ENCODE measurements at places on chromosomes 3 and 15.

DNA sequence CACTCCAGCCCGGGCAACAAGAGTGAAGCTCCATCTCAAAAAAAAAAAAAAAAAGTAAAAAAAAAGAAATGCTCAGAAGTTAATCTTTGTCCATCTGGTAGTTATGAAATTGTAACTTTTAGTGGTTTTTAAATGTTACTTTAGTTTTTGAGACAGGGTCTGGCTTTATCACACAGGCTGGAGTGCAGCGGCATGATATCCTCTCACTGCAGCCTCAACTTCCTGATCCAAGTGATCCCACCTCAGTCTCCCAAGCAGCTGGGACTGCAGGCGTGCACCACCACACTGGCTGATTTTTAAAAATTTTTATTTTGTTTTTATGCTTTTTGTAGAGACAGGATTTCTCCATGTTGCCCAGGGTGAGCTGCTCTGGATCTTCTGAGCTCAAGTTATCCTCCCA, 1.3 kb downstream of the RNU5B-1 start:
- DNase-seq: no peak

- no peak for DNase-seq
Observed at GRCh38 chr3:176937541-176937940, 259.7 kb downstream of the TBL1XR1 start.

DNA sequence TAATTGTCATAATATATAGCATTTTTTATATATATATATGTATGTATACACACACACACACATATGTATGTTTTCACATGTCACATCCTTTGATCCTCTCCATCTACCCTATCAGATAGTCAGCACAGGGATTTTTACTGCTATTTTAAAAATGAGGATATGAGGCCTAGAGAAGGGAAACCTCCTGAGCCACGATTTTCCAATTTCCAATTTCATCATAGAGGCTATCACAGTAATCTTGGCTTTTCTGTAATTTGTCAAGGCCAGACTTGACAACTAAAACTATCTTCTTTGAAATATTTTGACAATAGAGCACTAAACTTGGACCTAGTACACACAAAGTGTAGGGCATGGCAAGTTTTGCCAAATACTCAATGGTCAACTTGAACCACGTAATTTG, 42.5 kb downstream of the IL1RAP start:
- no peak for DNase-seq

DNA sequence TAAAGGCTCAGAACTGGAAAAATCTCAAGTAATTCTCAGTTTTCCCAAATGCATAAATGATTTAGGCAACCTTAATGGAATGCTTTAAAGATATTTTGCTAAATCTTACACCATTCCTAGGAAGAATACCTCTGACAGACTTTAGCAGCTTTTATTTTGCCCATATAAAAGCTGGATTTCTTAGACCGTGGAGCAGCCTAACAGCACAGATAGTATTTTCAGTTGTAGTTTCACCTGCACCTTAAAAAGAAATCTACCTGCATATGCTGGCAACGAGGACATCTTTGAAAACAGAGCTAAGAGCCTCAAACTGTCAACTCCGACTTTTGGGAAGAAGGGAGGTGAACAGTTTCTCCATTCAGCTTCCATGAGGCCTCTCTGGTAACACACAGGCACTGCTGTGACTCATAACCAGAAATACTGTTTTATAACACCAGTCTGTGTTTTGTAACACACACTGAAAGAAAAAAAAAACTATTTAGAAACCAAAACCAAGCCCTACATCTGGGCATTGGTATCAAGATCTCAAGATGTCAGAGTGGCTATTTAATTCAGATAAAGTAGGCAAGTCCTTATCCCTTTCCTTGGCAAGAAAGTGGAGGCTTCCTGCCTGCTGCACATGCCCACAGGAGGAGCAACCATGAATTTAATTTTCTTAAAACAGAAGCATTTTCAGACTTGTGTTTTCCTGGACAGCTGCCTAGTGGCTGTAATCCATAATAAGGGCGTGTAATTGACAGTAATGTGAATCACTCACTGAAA, 181.5 kb upstream of the ICE2 start:
- no peak for DNase-seq

- no peak for DNase-seq
Observed at GRCh38 chr3:11168881-11169805, 14.8 kb downstream of the HRH1 start.

DNA sequence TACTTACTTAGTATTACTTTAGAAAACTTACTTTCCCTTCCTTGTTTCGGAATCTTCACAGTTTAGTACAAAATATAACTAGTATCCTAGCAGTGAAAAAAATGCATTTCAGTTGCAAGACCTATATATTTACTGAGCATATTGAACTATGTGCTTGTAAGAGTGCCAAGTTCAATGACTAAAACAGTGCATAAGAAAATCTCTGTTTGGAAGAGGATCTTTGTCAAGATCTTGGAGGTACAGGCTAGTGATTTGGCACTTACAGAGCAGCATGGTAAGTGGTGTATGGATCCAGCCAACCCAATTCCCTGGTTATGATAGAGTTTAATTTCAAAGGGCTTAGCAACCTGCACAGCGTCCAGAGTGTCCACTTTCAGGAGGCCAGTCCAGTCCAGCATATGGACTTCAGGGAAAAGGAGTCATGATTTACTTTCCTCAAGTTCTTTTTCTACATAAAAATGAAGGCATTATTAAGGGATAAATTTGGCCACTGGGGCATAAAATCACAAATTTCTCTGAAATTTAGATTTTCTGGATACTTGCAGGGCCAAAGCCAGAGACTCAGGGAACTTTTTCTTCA, 625.8 kb upstream of the BCHE start:
- DNase-seq: no peak

Measured in stimulated activated CD4-positive, alpha-beta T cell treated with anti-CD3 and anti-CD28 coated beads, Interleukin-2, amount 100 ng/mL, for 24 hours (primary cell).